ENCODE measurements at places on chromosomes 12 and 14. TPM values are rescaled to one million over a fixed set of nuclear protein-coding genes. Genes with fewer than 3 reads are reported as not detected.

DNA sequence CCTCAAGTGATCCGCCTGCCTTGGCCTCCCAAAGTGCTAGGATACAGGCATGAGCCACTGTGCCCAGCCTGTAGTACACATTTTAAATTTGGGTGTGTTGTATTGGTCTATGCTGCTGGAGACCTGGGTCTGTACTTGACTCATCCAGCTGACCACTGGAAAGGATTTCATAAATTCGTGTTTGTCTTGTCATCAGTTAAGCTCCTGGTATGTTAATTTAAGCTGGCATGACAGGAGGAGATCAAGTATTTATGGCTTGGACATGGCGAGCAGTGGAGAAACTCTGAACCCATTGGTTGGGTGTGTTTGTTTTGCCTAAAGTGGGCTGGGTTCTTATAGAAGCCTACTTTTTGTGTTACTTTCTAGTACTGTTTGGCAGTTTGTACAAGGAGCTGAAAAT is 24.2 kb downstream of the YY1 start:
- peak; percentile 36 for DNase-seq

SMIM41 gene
- not detected for polyA plus RNA-seq

GRCh38 chr12:51528852-51529650 is 62.0 kb upstream of the SCN8A start:
- DNase-seq, result no peak

GRCh38 chr12:67982164-67982563 is 7.1 kb upstream of the IFNG-AS1 start:
- DNase-seq, result peak; percentile 58

GRCh38 chr14:105261781-105262180 is 13.4 kb downstream of the BTBD6 start:
- DNase-seq, result no peak

DNA sequence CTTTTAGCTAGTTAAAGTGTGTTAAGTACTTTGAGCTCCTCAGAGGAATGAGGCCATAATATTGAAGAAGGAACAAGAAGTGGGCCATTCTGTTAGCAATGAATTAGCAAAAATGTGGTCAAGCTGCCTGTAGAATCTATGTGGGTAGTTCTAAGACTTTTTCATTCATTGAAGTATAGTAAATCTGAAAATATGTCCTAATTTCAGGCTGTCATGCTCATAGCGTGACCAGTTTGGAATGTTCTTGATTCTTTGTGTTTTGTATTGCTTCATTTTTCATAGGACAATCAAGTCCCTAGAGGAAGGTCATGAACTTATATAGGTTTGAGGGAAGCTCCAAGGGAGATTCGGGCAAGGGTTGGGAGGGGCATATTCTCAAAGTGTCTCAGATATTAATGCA is 11.4 kb downstream of the ATP23 start:
- DNase-seq, result no peak

GRCh38 chr14:95330591-95331370 is 11.1 kb upstream of the CLMN start:
- DNase-seq, result no peak

- DNase-seq, result no peak
These were observed 18.1 kb downstream of the CLEC2B start for GRCh38 chr12:9851050-9851449.

- no peak for DNase-seq
These were observed 195.9 kb upstream of the FBXO33 start for GRCh38 chr14:39628087-39628486.

GRCh38 chr12:85874031-85874461 is at the start of gene NTS:
NTS (plus strand) TSS chr12:85874295; CDS start chr12:85874404, 109 bp downstream.
- DNase-seq, result no peak

DNA sequence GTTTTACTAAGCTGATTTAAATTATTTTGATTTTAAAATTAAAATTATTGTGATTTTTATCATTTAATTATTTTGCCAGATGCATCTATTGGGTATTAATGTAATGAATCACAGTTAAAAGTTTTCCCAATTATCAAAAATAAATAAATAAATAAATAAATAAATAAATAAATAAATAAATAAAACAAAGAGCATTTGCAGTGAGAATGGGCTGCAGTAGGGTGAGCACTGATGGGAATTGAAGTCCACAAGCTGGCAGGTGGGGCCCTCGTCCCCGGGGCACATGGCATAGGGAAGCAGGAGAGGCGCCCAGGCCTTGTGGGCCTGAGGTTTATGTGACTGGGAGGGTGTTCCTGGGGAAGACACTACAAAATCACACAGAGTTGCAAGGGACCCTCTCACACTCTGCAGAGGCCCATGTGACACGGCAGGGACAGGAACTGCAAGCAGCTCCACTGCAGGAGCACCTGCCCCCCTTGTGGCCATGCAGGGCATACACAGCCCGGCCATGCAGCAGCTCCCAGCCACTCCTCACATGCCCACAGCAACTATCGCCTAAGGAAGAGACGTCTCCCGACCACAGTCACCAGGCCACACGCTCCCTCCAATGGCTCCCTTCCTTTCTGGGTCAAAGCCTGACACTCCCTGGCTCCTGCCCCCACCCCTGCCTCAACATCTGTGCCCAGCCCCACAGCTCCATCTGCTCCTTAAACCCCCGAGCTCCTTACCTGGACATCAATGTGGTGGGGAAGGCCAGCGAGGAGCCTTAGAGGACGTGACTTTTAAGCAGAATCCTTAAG is 256.3 kb upstream of the SFSWAP start:
- peak; percentile 34 for DNase-seq

GRCh38 chr14:69471916-69472315 is 12.6 kb upstream of the PLEKHD1 start:
- DNase-seq, result no peak

DNA sequence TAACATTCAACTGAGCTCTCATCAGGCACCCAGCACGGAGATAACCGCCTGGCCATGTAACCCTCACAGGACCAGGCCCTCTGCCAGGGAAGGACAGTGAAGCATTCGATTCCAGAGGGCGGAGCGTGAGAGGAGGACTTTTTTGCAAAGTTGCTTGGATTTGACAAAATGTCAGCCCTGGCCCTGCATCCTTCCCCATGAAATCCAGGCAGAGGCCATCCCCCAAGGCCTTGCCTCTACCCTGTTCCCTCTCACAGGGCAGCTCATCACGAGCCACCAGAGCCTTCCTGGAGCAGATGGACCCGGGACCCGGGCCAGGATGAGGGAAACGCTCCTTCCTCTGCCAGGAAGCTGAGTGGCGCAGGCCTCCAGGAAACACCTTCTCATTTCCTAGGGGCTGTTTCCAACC is 17.0 kb downstream of the CAMKK2 start:
- DNase-seq, result peak; percentile 82

GRCh38 chr12:69024907-69025306 is 91.9 kb upstream of the CPM start:
- peak; percentile 71 for DNase-seq

MYO1H gene
- not detected for polyA plus RNA-seq

DNA sequence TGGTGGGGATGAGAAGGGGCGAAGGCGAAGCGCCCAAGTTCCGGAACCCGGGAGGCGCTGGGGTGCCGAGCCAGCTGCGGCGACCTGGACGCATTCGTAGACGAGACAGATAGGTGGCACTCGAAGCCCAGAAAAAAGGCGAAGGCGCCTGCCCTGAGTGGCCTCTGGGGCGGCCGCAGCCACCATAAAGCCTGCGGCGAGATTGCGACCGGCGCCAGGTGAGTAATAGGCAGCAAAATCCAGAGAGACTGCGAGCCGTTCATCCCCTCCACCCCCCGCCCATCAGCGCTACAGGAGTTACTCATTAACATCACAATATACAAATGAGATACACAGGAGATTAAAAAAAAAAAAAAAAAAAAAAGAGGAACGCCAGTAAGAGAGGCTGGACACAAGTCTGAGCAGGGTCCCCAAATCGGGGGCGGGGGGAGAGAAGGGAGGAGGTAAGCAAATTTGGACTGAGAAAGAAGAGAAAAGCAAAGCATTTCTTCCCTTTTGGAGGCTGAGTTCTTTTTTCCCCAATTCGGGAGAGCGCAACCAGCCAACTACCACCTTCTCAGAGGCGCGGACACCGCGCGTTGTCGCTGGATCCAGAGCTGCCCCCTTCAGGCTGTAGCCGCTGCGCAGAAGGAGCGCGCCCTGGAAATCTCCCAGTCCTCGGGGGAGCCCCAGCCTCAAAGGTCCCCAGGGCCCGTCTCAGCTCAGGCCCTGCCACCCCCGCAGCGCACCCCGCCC is 15.7 kb downstream of the TBX3 start:
- peak; percentile 96 for DNase-seq

DNA sequence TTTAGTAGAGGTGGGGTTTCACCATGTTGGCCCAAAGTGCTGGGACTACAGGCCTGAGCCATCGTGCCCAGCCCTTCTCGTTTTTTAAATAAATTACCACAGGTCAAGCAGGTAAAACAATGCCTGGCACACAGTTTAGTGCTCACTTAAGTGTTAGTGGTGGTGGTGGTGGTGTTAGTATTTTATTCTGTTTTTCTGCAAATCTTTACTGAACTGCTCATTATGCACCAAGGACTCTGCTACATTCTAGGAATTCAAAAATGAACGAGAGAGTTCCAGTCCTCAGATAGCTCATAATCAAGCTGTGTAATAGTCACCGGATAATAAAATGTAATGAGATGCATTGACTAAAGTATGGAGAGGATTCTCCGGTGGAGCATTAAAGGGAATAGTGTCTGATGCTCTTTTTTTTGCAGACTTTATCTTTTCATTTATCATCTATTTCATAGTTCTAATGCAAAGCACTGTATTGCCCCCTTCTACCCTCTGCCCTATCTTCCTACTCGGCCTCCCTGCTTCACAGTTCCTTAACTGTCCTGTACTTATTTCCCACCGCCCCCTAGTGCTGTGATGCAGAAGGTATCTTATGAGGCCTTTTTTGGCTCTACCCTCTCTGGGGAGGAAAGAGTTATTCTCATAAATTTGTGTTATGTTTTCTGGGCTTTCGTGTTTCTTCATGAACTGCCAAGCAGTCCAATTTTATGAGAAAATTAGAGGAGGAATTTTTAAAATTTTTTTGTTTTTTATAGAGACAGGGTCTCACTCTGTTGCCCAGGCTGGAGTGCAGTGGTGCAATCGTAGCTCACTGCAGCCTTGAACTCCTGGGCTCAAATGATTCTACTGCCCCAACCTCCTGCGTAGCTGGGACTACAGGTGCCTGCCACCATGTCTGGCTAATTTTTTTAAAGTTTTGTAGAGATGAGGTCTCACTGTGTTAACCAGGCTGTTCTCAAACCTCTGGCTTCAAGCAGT is 1.0 kb downstream of the ITFG2 start:
- DNase-seq, result peak; percentile 91

- DNase-seq, result no peak
These were observed 89.8 kb downstream of the SLC15A5 start for GRCh38 chr12:16187660-16188059.

GARIN6 gene
- not detected for polyA plus RNA-seq

DNA sequence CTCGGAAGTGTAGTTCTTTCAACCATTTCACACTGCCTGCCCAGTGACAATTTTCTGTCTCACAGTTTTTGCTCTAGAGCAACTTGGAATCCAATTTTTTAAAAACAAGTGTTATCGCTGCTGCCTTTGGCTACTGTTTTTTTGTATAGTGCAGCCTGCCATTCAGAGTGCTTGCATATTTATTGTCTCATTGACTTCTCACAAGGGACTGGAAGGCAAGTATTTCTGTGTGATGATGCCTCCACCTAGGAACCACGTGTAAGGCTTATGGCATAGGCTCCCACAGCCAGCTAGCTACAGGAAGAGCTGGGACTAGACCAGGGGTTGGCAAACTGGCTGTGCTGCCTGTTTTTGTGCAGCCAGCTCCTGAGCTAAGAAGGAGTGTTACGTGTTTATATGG is 903 bp downstream of the PARPBP start:
- peak; percentile 61 for DNase-seq

DNA sequence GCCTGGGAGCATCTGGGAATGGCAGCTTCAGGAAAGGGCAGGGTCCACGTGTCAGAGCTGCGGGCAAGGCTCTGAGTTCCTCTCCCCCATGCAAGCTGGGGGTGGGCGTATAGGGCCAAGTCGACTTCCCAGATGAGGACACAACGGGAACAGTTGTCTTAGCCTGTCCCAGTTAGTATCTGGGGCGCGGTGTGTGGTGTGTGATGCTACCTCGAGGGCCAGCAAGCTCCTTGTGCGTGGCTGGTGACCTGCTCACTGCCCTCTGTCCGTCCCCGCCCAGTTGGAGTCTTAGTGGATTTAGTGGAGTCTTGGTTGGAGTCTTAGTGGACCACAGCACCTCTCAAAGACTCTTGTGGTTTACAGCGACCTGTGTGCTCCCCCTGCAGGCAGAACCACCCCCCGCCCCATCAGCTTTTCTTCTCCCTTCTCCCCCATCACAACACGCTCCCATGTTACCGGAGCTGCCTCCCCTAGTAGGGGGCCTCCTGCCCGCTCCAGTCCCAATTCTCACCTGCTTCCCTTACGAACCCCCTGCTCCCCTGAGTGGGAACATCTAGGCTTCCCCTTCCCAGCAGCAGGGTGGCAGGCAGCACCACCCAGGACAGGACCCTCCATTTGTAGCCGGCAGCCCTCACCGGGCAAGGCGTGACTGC is 8.7 kb downstream of the ASPG start:
- no peak for DNase-seq

DNA sequence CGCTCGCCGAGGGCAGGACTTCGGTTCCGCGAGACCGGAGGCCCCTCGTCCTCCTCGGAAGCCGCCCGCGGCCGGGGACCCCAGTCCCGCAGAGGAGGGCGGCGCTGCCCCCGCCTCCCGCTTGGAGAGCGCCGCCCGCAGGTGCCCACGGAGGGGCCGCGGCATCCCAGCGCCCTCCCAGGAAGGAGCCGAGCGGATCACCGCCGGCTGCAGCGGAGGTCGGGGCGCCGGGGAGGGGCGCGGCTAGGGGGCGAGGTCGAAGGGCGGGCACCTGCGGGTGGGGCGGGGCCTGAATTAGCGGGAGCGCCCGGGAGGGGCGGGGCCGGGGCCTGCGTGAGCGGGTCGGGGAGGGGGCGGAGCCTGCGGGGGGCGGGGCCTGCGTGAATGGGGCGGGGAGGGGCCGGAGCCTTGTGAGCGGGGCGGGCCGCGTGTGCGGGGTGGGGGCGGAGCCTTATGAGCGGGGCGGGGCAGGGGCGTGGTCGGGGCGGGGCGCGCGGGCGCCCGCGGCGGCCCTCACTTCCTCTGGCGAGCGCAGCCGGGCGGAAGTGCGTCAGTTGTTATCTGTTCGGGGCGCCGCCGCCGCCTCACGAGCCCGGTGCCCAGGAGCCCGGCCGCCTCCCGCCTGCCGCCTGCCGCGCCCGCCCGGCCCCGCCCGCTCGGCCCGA is at the start of gene FBRSL1:
Gene FBRSL1, plus strand, starts transcription at position 550 of the 665 bp plus-strand sequence.
- peak; percentile 96 for DNase-seq

Data from GM23248 (cell line).